ENCODE measurements at places on chromosomes 11 and 22.
A peak's percentile ranks its signal among the peaks of the same experiment; 100 is the strongest.

DNA sequence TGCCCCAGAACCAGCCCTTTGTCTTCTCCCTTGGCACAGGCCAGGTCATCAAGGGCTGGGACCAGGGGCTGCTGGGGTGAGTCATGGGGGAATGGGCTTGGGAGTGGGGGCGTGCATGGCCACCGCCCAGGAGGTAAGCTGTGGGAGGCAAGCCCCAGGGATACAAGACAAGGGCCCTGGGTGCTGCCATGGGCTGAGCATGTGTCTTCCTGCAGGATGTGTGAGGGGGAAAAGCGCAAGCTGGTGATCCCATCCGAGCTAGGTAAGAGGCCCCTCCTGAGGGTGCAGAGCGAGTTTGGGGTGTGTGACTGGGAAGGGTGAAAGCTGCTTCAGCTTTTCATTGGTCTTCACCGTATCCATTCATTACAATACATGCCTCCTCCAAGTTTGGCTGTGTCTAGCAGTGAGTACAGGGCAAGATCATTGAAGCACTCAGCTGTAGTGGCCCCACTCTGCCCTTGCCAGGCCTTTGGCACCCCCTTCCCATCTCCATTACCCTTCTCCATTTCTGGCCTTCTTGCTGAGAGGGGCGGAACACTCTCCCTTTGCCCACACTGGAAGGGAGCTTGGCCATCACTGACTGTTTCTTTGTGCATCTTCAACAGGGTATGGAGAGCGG, 2.5 kb downstream of the FKBP2 start:
- DNase-seq, result no peak

GRCh38 chr11:128579798-128580504, 7.4 kb downstream of the ETS1 start:
- no peak for DNase-seq

- DNase-seq, result no peak
Measured at GRCh38 chr22:37827056-37827455, 3.9 kb downstream of the GALR3 start.

DNA sequence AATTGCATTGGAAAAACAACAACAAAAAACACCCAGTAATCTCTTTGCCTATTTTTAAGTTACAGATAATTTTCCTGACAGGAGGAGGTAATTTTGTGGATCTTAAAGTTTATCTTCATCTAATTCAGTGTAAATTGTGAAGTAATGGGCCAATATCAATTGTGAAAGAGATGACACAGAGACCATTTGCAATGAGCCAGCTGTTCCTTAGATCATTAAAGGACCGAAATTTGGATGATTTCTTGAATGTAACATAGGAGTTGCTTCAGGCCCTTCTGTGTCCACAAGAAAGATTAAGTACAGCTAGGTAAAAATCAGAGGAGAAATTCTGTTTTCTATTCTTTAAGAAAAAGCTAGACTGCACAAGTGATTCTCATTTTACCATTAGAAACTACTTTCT, 718.5 kb upstream of the ANO3 start:
- DNase-seq, result no peak

GRCh38 chr11:12765428-12765827, 91.2 kb downstream of the TEAD1 start:
- peak; percentile 87 for DNase-seq

- DNase-seq, result no peak
Measured at GRCh38 chr11:107272561-107272960, 185.1 kb downstream of the CWF19L2 start.

- no peak for DNase-seq
Measured at GRCh38 chr11:101617735-101618332, 34.0 kb upstream of the TRPC6 start.

GRCh38 chr22:22404598-22405284, 103.8 kb downstream of the ZNF280B start:
- no peak for DNase-seq

DNA sequence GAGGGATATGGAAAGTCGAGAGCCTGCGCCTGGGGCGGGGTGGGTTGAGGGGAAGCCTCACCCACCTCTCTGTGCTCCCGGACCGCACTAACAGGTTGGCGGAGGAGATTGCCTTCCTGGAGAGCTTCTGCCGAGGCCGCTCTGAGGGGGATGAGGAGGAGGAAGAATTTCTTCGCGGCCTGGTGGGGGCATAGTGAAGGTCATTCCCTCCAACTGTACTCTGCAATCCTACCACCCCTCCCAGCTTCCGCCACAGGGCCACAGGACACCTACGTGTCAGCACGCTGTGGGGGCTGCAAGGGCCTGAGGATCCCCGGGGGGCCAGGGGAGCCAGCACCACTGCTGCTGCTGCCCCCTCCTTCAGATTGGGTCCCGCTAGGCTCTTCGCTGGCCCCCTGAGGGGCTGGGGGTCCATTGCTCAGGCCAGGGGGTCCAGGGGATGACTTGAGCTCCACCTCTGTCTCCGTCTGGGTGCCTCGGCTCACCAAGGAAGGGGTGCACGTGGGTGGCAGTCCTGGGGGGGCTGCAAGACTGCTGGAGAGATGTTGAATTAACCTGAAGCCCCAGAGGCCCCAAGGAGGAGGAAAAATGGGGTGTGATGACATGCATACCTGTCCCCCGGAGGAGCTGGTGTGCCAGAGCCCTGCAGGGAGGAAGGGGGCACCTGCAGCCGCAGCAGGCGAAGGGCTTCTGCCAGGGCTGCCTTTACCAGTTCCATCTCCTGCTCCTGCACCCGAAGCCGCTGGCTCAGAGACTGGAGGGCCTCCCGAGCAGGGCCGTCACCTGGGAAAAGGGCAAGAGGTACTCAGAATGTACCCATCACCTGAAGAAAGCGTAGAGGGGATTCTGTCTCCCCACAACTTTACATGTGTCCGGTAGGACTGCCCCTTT, 1.5 kb downstream of the EML3 start:
- no peak for DNase-seq

GRCh38 chr11:22634897-22635629, 9.4 kb upstream of the FANCF start:
- DNase-seq, result peak; percentile 12

DNA sequence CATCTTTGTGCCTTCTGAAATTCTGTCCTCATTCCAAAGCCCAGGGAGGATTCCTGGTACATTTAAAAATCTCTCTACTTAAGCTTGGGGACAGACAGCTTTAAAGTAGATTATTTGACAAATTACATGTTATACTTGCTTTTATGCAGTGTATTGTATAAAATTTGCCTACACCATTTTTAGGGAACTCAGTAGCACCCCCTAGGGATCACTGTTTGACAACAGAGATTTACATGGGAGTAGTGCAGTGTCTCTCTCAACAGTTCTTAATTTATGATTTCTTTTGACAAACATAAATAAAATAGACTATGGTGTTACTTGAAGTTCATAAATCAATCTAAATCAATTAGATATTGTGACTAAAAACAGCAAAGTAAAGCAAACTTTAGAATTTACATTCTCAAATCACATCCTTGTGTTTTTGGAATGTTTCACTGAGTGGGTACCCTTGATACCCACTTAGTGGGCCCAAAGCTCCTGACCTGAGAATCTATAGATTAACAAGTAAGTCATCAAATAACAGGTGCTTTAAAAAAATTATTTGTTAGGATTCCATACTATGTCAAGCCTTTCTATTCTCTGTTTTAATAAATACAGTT, 428.8 kb downstream of the DYNC2H1 start:
- DNase-seq, result no peak

DNA sequence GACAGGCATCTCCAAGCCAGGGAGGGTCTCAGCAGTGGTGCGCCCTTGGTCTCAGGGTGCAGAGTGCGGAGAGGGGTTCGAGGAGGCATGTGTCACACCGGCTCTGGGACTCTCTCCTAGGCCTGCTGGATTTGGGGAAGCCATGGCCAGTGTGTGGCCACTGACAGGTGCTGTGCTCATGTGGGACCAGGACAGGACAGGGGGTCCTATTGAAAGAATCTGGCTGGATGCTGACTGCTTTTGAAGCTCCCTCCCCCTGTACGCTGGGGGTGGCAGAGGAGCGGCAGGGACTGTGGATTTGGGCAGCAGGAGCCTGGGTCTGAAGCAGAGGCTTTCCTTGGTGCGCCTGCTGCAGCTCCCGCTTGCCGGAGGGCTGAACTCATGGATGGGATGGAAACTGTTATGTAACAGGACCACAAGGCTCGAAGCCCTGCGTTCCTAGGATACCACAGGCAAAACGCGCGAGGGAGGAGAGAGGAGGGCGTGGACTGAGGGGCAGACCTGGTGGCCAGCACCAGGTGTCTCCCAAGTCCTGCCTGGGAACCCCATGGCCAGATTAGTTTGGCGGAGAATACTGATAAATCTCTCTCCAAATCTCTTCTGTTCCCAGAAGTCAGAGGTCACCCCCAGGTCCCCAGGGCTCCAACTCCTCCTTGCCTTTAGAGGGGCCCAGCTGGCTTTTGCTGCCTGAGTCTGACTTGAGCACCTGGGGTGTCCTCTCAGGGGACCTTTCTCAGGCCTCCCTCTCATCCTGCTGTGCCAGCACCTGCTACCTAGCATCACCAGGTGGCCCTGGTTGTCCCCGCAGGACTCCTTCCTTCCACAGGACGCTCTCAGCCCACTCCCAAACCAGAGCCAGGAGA, 13.8 kb upstream of the TEF start:
- peak; percentile 73 for DNase-seq

DNA sequence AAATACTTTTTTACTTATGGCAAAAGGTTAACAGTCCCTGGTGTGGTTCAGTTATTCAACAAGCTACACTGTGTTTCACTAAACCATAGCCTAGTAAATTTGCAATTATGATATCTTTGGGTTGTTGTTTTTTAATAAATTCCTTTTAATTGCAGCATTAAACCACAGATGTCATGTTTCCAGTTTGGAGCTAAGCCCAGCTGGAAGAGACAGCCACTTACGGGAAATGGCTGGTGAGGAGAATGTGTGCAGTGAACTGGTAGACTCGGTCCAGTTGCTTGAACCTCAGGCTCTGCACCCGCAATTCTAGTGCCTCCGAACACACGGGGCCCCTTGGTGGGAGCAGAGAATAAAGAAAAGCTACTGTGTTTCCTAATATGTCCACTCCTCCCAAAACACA, 70.8 kb downstream of the WNT11 start:
- DNase-seq, result no peak

Measured in NCI-H146 (cell line).